ENCODE measurements at places on chromosomes 6 and 20.

- no peak for DNase-seq
Observed at GRCh38 chr6:129889580-129889979, 28.5 kb upstream of the TMEM244 start.

GRCh38 chr6:34223956-34224940 is 12.4 kb upstream of the HMGA1 start:
- peak; percentile 96 for DNase-seq

DNA sequence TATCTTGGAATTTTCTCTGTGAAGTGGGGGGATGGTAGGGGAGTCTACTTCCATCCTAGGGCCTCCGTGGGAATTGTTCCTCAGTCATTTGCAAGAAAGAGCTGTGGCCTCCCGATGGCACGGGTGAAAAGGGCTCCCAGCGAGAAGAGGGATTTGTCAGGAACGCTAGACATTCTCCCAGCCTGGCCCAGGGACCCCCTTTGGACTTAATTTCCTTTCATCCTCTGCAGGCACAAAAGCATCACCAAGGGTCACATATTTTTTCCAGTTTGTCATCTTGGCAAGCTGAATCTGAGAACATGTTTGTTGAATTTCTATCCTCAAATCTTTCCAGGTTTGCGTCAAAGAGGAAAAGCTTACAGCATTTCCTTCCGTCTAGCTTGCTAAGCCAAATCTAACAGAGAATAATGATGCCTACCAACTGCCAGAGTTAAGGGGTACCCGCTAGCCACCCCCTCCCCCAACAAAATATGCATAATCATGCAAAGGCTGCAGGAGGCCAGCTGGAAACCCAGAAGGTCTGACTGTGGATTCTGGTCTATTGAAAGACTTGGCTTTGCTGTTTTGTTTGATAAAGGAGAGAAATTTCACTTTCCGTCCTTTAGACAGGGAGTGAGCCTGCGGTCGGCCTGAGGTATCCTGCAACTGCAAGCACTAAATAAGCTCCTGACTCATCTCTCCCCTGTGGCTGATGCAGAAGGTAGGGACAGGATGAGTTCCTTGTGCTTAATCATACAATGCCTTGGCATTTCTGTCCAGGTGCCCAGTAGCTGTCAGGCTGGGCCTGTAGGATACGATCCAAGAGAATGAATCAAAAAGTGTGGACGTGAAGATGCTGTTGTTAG is 23.1 kb downstream of the PSMG4 start:
- no peak for DNase-seq

- DNase-seq, result no peak
Observed at GRCh38 chr20:17381724-17382123, 149.5 kb downstream of the BFSP1 start.

- DNase-seq, result no peak
Observed at GRCh38 chr20:48886811-48887210, 34.7 kb upstream of the ARFGEF2 start.

- no peak for DNase-seq
Observed at GRCh38 chr20:2890742-2891141, 17.5 kb downstream of the PTPRA start.

GRCh38 chr6:158398252-158399024 is 86.2 kb downstream of the TULP4 start:
- no peak for DNase-seq
